NAMALWA (cell line): ENCODE measurements at places on chromosomes 7 and 10.
A peak's percentile ranks its signal among the peaks of the same experiment; 100 is the strongest.

GRCh38 chr10:131829156-131829930, 71.5 kb upstream of the PPP2R2D start:
- DNase-seq = no peak

GRCh38 chr10:17585016-17585415, 32.2 kb downstream of the HACD1 start:
- no peak for DNase-seq

DNA sequence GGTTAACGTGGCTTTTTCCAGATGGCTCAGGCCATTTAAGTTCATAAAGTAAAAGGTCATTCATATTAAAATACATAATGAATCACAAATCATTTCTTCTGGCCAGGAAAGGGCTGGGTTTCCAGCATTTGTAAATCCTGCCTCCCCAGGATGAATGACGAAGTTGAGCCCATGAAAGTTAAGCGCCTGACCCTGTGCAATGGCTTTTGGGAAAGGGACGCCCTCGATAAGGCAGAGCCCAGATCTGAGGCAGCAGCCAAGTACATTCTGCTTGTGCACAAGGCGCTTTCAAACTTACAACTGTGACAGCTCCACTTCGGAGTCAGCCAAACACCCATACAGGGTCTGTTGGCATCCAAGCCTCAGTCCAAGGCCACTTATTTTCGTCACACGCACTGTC, 2.8 kb downstream of the GIMAP6 start:
- DNase-seq = no peak

GRCh38 chr7:123674399-123675180, 18.9 kb downstream of the LMOD2 start:
- no peak for DNase-seq

- DNase-seq = no peak
Observed at GRCh38 chr10:5508786-5509185, 9.4 kb upstream of the CALML5 start.

GRCh38 chr10:56745490-56745889, 384.4 kb upstream of the ZWINT start:
- DNase-seq = no peak

DNA sequence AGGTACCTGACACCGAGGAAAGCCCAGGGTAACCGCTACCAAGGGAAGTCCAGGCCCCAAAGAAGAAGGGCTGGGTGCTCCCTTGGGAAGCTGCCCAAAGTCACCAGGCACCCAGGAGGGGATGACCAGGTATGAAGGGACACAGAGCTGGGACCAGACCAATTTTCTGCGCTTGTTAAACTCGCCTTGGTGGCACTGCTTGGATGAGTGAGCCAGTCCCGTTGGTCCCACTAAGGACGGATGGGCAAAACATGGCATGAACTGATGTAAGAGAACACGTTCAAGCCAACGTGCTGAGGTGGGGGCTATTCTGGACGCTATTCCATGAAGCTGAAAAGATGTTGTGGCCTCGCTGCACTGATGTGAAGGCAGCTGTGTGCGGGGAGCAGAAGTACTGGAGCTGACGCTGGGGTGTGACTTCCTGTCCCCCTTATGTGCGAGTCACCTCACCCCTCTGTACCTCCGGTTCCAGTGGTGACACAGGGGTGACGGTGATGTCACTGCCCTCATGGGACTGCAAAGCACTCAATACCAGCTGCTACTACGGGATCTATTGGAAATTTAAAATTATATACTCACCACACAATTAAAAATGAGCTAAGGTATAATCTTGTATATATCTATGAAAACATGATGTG, 73.6 kb downstream of the COBL start:
- no peak for DNase-seq

- no peak for DNase-seq
Observed at GRCh38 chr7:77766801-77767605, 31.2 kb downstream of the TMEM60 start.

DNA sequence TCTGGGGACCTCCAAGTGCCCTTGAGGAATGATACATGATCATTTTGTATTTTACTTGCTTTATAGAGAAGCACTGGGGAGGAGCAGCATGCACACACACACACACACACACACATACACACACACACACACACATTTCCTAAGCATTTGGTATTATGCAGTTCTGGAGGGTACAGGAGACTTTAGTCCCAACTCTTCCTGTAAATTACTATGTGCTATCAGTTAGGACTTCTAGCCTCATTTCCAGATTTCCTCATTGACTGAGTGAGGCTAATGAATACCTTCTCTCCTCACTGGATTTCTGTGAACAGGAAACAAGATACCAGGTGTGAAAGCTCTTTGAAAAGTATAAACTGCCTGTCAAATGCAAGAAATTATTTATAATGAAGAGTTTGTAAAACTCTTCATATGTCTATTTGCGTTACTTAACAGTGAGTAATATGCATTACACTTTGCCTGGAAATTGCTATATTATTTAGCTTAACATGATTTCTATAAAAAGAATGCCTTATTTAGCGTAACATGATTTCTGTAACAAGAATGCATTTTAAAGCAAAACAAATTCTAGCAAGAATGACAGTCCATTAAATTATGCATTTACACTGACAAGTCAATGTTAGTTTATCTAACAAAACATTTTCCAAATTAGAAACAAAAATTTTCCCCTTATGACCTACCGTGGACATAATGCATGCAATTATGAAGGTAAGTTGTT, 34.2 kb downstream of the ACTA2 start:
- no peak for DNase-seq

DNA sequence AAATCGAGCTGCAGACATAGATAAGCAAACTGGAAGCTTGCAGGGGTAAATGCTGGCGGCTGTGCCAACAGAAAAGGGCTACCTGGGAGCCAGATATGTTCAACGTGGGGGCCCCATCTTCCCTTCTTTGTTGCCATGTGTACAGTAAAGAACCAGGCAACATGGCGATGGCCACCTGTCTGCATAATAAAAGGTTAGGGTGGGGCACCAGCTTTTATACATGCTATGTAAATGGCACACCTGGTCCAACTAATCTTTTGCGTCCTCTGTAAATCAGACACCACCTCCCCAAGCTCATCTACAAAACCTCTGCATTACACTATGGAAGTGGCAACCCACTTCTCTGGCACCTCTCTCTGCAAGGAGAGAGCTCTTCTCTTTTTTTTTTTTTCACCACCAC, 13.9 kb downstream of the BUD31 start:
- DNase-seq = no peak

GRCh38 chr7:99557196-99557607, 1.2 kb upstream of the ZNF655 start:
- no peak for DNase-seq

DNA sequence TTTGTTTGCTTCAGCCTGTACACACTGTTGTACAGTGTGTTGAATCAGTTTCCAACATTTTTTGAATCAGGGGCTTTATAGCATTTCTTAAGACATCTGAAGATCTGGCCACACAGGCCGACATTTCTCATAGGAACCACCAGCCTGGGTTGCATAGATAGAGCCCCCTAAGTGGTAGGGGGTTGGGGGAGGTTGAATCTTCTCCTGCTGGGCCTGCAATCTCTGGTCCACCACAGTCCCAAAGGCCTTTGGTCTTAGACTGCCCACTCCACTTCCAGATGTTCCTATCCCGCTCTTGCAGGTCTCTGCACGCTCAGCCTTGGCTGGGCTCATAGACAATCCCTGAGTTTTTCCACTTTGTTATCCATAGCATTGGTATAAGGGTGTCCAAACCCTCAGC, 75.4 kb upstream of the HABP2 start:
- no peak for DNase-seq

GRCh38 chr7:85771516-85771915, 584.7 kb upstream of the SEMA3D start:
- no peak for DNase-seq

DNA sequence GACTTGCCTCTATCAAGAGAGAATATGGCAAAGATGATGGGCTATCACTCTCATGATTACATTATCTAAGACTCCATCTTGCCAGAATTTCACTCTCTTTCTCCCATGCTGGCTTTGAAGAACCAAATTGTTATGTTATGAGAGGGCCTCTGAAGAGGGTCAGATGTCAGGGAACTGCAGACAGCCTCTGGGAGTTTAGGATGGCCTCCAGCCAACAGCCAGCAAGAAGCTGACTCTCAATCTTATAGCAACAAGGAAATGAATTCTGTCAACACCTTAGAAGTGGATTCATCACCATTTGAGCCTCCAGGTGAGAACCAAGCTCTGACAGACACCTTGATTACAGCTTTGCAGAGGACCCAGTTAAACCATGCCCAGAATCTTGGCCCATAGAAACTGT, 33.6 kb downstream of the ZNF22 start:
- DNase-seq = no peak

- no peak for DNase-seq
Observed at GRCh38 chr10:111972109-111972508, 211.5 kb downstream of the GPAM start.

DNA sequence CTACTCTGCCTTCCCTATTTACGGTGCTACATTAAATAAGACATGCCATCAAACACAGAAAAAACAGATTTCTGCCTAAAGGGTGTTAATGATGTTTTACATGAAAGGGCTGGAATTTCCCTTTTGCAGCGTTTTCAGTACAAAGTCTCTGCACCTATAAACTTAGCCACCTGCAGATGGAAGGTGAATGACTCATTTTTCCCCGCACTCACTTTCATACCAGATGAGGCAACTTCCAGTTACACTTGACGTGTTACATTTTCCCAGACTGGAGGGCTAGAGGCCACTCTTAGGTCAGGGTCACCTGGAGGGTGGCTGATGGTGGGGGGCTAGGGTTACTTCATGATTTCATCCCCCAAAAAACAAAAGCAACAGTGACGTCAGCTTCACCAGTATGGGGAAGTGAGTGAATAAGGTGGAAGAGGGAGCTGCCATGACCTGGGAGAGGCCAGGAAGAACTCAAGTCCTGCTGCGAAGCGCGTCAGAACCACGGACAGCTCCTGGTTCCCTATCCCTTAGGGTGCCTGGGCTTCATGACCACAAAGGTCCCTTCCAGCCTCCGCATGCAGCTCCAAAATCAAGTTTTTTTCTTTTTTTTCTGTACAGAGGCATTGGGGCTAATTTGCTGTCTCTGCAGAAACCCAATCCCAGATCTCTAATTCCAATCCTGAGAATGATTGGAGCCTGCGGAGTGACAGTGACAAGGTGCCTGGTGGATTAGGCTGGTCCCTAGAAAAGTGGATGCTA, 94.0 kb downstream of the ADARB2 start:
- no peak for DNase-seq

DNA sequence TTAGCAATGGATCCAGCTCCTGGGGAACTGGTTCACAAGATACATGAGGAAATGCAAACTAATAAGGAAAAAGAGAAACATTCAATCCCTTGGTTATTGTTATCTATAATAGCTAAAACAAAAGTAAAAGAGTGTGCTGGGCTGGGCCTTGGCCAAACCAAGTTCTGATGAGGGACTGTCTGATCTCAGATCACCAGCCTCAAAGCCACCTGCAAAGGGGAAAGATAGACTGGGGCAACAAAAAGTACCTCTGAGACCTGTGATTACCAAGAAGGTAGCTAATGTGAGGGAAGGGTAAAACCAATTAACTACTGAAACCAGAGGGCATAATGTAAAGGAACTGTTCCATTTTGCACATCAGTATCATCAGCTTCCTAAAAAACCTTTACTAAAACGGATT, 51.2 kb downstream of the HTR7 start:
- no peak for DNase-seq

DNA sequence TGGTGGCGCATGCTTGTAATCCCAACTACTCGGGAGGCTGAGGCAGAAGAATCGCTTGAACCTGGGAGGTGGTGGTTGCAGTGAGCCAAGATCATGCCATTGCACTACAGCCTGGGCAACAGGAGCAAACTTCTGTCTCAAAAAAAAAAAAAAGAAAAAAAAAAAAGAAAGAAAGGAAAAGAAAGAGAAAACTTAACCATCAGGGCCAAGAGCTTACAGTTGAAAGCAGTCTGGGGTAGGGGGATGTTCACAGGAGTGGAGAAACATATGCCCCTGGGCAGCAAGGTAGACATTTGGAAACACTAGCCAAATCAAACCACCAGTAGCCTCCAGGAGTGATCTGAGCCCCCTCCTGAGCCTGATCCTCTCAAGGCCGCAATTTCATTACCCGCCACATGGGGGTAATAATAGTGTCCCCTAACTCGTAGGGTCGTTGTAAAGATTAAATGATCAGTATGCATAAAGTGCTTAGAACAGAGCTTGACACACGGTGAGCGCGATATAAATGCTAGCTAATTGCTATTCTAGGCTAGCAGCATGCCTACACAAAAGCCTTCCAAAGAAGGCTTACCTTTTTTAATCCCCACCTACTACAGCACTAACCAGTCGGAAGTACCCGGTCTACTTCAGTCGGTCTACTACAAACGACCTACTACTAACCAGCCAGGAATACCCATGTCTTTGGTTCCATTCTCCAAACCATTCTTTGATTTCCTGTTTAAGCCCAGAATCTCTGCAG, 274.3 kb upstream of the NEBL start:
- DNase-seq = peak; percentile 39

GRCh38 chr7:42064534-42064933, 172.5 kb downstream of the GLI3 start:
- DNase-seq = no peak

- DNase-seq = no peak
Observed at GRCh38 chr10:129854796-129855705, 109.0 kb downstream of the EBF3 start.

GRCh38 chr7:11427686-11428273, 404.2 kb downstream of the THSD7A start:
- peak; percentile 80 for DNase-seq

DNA sequence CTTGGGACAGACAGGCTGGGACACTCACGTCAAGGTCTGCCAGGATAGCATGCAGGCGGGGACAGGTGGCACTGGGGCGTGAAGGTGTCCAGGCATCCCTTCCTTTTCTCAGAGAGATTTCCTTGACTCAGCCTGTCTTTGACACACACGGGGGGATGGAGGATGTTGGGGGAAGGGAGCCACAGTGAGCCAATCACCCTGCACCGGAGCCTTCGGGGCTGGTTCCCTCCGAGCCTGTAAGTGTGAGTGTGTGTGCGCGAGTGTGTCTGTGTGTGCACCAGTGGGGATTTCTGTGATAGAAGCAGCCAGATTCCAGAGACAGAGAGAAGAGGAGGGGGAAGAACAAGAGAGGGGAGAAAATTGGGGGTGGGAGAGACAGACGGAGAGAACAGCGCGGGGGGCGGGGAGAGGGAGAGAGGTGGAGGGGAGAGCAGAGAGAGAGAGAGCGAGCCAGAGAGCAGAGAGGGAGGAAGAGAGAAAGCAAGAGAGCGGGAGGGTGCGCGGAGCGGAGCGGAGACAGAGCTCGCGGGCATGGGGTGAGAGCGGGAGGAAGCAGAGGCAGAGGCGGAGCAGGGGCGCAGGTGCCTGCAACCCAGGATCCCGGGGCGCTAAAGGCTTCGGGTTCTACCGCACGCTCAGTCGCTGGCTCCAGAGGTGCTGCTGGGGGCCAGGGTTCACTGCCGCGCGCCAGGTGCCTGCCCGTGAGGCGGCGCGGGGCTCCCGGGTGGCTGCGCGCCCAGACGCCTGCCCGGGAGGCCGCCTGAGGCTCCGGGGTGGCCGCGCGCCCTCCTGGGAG, 466 bp upstream of the GPR26 start:
- no peak for DNase-seq

DNA sequence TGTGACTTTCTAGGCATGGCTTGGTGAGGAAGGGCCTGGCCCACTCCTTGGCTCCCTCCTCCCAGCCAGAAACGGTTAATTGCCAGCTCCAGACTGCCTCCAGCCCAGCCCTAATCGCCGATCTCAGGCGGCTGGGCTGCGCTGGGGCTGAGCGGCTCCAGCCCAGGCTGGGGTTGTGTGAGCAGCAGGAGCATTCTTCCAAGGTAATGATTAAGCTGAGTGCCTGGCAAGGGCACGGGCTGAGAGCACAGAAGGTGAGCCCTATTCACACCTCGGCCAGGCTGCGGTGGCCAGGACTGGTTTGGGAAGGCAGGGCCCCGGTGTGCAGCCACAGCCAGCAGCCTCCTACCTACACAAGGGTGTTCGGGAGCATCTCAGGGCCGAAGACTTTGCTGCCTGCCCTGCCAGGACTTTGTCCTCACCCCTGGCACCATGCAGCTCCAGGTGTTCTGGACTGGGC, at the start of gene TMEM72:
TSS of gene TMEM72 (plus strand) at position 257 of the 460 bp plus-strand sequence. CDS start at position 433, 176 bp downstream.
- no peak for DNase-seq
